ENCODE measurements at places on chromosomes 7 and 10. TPM values are rescaled to one million over a fixed set of nuclear protein-coding genes. Genes with fewer than 3 reads are reported as not detected.

DNA sequence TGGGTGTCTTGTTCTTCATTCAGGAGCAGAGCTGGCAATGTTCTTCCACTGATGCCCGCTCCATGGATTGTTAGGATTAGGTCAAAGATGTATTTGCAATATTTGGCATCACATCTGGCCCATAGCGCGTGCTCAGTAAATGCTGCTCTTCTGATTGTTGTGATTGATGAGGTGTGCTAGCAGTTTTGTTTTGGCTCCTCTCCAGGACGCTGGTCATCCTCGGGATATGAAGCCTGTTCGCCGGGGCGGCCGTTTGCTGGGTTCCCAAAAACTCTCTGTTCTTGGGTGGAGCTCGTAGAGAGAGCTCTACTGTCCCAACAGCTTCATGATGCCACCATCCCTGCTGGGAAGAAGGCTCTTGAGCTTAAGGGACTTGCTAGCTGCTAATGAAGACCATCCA lies 96.9 kb downstream of the XRCC2 start:
- no peaks in the 10 kb centered on the region for H3K4me1 ChIP-seq
- H3K36me3 ChIP-seq, result no peaks in the 10 kb centered on the region
- DNase-seq, result no peak

DNA sequence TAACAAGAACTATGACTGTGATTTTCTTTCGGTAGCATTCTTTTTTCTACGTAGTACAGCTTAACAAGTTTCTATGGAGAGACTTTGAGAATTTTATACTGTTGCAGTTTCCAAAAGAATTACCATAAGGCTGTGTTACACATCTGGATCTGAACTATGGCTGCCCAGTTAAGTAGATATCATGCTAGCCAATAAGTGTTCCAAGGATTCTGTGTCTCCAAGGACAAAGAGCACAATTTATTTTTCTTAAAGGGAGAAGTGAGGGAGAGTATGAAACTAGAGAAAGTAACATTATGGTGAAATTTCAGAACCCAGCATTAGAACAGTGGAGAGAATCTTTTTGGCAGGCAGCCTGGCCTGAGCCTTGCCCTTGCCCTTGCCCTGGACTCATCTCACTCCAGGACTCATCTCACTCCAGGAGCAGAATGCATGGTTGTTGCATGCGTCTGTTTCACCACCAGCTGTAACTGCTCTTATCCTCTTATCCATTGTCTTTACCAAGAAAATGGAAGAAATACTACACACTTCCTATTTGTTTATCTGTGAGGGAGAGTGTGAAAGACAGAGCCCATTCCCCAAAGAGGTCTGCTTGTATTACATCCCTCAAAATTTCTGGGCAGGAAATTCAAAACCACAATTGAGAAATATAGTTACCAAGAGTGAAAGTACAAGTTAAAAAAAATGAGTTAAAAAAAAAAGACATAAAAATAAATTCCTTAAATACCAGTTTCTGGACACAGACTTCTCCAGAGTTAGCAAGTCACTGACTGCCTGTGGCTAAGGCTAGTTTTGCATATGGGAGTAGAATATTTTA lies 1067.5 kb downstream of the NRG3 start:
- no peaks in the 10 kb centered on the region for H3K27me3 ChIP-seq
- H3K27ac ChIP-seq, result no peak overlapping the region
- no peak for DNase-seq
- H3K4me1 ChIP-seq, result no peaks in the 10 kb centered on the region
- H3K4me3 ChIP-seq, result no peak overlapping the region

DNA sequence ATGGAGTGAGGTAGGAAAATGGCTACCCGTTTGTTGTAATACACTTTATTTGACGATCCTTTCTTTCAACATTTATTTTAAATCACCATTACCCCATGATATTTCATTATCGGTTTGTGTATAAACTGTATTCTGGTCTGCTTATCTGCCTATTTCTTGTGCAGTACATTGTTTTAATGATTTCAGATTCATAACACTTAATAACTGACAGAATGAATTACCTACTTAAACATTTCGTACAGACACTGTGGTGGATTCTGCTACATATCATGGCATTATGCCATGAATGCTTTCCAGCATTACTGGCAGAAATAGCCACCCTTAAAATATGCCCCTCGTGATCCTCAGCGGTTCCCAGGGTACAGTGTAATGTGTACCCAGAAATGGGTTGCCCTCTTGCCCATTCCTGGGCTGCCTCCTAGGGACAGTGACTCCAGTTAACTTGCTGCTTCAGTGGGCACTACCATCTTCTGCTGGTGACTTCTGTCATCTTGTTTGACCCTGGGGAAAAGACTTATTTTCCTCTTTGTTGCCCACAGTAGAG lies 74.5 kb downstream of the C1GALT1 start:
- H3K27me3 ChIP-seq, result no peaks in the 10 kb centered on the region
- DNase-seq, result no peak
- peaks cover 30% of the 10 kb centered on the region for H3K36me3 ChIP-seq
- no peak overlapping the region for H3K4me3 ChIP-seq

GRCh38 chr7:133699386-133699785 lies 427.8 kb upstream of the LRGUK start:
- no peak overlapping the region for H3K27ac ChIP-seq
- no peaks in the 10 kb centered on the region for H3K4me1 ChIP-seq
- peaks cover 2% of the 10 kb centered on the region for H3K27me3 ChIP-seq
- DNase-seq, result no peak
- H3K4me3 ChIP-seq, result no peak overlapping the region

The CFAP46 gene
- not detected for total RNA-seq

The TMEM184A gene
- total RNA-seq, result 0.03 TPM

The SMKR1 gene
- 4.8 TPM for total RNA-seq

All from activated T-helper 1 cell treated with anti-CD3 and anti-CD28 coated beads, Interleukin-12 subunit alpha, Interleukin-12 subunit beta, Interleukin-2, Interleukin-4 antibody, amounts not matched to agents 30 ng/mL and 10 ng/mL and 1 ng/mL, durations not matched to agents 14 hours and 24 hours and 36 hours (primary cell).